ENCODE measurements at places on chromosomes 12 and 14. TPM values are rescaled to one million over a fixed set of nuclear protein-coding genes. Genes with fewer than 3 reads are reported as not detected.
A peak's percentile ranks its signal among the peaks of the same experiment; 100 is the strongest.

The GALNT8 gene
- 0.22 TPM for total RNA-seq

The PRB2 gene
- total RNA-seq, result not detected

The CEP83 gene
- 18.6 TPM for total RNA-seq

The ADAM21 gene
- total RNA-seq, result not detected

The NAV3 gene
- total RNA-seq, result not detected

DNA sequence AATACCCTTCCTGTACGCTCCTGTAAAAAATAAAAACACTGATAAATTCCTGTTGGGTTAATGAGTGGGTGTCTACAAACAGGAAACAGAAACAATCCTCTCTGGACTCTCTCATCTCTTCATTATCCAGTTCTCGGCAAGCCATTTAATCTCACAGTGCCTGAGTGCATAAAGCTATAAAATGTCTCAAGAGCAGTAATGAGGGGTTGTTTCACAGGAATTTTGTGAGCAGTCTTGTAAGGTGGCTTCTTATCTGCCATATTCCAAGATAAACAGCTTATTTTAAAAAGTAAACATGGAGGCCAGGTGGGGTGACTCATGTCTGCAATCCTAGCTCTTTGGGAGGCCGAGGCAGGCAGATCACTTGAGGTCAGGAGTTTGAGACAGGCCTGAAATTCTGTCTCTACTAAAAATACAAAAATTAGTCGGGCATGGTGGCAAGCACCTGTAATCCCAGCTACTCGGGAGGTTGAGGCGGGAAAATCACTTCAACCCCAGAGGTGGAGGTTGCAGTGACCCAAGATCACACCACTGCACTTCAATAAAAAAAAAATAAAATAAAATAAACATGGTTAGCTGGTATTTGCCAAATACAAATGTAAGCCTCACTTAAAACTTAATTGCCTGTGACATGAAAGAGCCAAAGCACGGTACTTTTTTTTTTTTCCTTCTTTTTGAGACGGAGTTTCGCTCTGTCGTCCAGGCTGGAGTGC is 54.0 kb downstream of the CLIP1 start:
- DNase-seq, result no peak
- no peaks in the 10 kb centered on the region for H3K4me1 ChIP-seq
- H3K4me3 ChIP-seq, result no peak overlapping the region
- H3K36me3 ChIP-seq, result peaks cover 5% of the 10 kb centered on the region
- H3K27me3 ChIP-seq, result no peaks in the 10 kb centered on the region
- H3K27ac ChIP-seq, result no peak overlapping the region

DNA sequence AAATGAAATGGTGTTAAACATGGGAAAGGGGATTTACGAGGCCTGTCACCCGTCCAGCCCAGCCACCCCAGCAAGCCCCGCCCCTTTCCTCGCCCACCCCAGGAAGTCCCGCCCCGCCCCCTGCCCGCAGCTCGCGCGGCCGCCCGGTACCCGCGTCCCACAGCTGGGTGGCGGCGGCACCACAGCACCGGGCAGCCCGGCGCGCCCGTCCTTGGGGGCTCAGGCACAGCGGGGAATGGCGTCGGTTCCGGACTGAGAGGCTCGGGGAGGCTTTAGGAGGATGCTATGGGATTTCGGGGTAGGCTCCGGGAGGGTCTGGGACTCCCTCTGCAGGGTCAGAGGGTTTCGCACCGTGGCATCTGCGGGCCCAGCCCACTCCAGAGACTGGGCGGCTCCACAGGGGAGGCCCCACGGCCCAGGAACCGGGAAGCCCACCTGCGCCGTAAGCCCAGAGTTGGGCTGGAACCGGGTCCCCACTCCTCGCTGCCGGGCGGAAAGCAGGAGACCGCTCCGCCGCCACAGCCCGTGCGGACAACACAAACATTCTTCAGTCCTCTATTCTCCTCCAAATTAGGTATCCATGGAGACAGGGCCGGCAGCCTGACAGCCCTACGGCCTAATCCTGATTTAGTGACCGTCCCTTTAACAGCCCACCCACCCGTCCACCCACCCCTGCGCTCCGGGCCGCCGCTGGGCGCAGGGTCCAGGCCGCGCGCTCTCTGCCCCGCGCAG is 1.4 kb downstream of the FIGNL2 start:
- H3K4me3 ChIP-seq, result peak overlapping the region; percentile 37
- no peak overlapping the region for H3K27ac ChIP-seq
- H3K36me3 ChIP-seq, result no peaks in the 10 kb centered on the region
- H3K4me1 ChIP-seq, result peaks cover 9% of the 10 kb centered on the region

GRCh38 chr12:113793250-113793649 is 172.9 kb downstream of the RBM19 start:
- no peak overlapping the region for H3K4me3 ChIP-seq
- no peak overlapping the region for H3K27ac ChIP-seq
- no peak for DNase-seq
- no peaks in the 10 kb centered on the region for H3K27me3 ChIP-seq

DNA sequence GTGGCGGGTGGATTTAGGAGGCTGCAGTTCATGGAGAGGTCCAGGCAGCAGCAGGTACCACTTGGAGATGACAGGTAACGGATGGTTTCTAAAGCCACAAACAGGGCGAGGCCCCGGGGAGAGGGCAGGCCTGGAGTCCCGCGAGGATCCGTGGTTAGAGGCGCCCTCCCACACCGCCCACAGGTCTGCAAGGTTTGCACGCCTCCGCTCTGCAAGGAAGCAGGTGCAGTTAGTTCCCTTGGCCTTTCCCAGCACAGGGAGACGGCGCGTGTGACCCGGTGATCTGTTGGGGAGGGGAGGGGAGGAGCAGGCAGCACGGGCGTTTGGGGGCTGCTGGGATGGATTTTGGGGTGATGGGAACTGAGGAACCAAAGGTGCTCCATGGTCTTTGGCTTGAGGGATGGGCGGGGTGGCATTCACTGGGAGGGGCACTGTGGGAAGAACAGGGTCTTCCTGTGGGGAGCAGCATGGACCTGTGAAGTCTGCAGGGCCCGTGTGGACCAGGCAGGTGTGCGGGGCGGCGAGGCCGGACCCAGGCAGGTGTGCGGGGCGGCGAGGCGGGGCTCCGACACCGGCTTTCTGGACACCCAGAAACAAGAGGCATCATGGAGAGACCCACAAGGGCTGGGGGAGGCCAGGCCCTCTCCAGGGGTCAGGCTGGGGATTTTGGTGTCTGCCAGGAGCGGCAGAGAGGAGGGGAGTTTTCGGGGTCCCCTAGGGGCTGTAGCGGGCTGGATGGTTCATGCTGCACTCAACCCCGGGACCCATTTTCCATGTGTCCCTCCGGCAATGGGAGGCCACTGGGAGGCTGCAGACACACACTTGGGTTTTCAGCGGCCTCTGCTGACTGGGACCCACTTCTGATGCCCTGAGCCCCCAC is 29.1 kb downstream of the NOC4L start:
- no peak overlapping the region for H3K27ac ChIP-seq
- no peak overlapping the region for H3K4me3 ChIP-seq
- no peaks in the 10 kb centered on the region for H3K27me3 ChIP-seq

GRCh38 chr14:54123841-54124240 is 167.2 kb upstream of the BMP4 start:
- H3K36me3 ChIP-seq, result no peaks in the 10 kb centered on the region
- DNase-seq, result no peak

- DNase-seq, result no peak
- no peak overlapping the region for H3K27ac ChIP-seq
- no peaks in the 10 kb centered on the region for H3K36me3 ChIP-seq
- no peaks in the 10 kb centered on the region for H3K27me3 ChIP-seq
- H3K4me3 ChIP-seq, result no peak overlapping the region
Observed at GRCh38 chr12:126385785-126386184, 1320.5 kb downstream of the AACS start.

DNA sequence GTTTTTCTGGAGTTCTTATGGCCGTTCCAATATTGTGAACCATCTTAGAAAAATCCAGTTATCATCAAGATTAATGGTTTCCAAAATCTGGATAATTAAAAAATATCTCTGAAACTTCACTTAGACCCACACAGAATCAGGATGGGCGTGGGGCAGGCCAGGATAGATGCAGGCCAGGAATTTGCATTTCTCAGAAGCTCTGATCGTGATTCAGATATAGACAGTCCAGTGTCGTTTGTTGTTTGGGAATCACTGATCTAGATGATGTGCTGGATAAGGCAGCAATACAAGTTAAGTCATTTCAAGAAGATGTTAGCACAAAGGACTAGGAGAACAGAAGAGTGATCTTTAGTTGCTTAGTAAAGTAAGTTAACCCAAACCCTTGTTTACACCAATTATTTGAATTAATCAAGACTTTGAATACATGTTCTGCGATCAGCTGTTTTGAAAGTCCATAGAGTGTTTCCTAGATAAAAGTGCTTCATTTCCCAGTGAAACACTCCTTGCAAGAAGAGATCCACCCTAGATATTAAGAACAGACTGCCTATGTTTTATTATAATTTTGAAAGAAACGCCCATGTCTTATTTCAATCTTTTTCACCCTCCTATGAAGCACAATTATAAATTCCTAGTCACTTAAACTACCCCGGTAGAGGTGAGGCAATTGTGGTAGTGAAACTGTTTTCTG is 90.9 kb downstream of the NEDD1 start:
- no peak overlapping the region for H3K4me3 ChIP-seq
- H3K36me3 ChIP-seq, result no peaks in the 10 kb centered on the region
- DNase-seq, result no peak
- no peaks in the 10 kb centered on the region for H3K27me3 ChIP-seq
- no peak overlapping the region for H3K27ac ChIP-seq

GRCh38 chr12:63348556-63348955 is 197.6 kb upstream of the AVPR1A start:
- no peak for DNase-seq
- no peaks in the 10 kb centered on the region for H3K27me3 ChIP-seq
- no peak overlapping the region for H3K27ac ChIP-seq
- H3K36me3 ChIP-seq, result no peaks in the 10 kb centered on the region

- DNase-seq, result no peak
- no peaks in the 10 kb centered on the region for H3K4me1 ChIP-seq
- no peak overlapping the region for H3K4me3 ChIP-seq
- no peak overlapping the region for H3K27ac ChIP-seq
Observed at GRCh38 chr14:96136371-96137005, 68.2 kb upstream of the BDKRB2 start.

- H3K4me1 ChIP-seq, result peaks cover 31% of the 10 kb centered on the region
- no peak overlapping the region for H3K4me3 ChIP-seq
Observed at GRCh38 chr12:685388-685787, 22.1 kb upstream of the NINJ2 start.

- DNase-seq, result no peak
- no peak overlapping the region for H3K4me3 ChIP-seq
- no peaks in the 10 kb centered on the region for H3K27me3 ChIP-seq
- H3K36me3 ChIP-seq, result no peaks in the 10 kb centered on the region
- no peaks in the 10 kb centered on the region for H3K4me1 ChIP-seq
Observed at GRCh38 chr12:2222691-2223090, 169.9 kb downstream of the CACNA1C start.

DNA sequence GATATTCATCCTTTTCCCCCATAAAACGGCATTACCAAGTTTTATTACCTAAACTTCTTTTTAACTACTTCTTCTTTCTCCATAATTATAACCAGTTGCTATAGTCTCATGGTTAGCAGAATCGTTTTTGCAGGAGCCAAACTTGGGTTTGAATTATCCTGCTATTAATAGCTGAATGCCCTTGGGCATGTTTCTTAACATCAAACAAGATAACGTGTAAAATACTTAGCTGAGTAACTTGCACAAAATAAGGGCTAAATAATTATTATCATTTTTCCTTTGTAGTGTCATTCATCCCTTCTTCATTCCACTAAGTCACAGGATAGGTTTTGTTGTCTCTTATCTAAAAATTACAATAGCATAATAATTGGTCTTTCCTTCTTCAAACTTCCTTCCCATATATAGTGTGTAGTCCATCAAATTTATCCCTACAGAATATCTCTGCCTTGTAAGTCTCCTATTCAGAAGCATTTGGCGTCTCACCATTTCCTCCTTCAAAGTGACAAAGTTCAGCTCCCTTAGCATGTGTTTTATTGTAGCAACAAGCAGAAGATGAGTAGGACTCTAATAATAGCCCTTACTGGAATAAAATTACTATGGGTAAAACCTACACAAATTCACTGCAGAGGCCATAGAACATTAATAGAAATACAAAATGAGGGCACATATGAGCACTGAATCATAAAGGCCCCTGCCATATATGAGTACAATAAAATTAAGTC is 63.8 kb downstream of the FAR2 start:
- no peaks in the 10 kb centered on the region for H3K36me3 ChIP-seq
- H3K4me3 ChIP-seq, result no peak overlapping the region
- no peaks in the 10 kb centered on the region for H3K4me1 ChIP-seq
- H3K27ac ChIP-seq, result no peak overlapping the region
- no peaks in the 10 kb centered on the region for H3K27me3 ChIP-seq
